Stimulated activated memory B cell treated with anti-CD40 and anti-IgM and Interleukin-4, amounts not matched to agents 10 μg/mL and 1 μg/mL and 100 μg/mL, for 72 hours (primary cell): ENCODE measurements at places on chromosomes 12 and 14.
A peak's percentile ranks its signal among the peaks of the same experiment; 100 is the strongest.

DNA sequence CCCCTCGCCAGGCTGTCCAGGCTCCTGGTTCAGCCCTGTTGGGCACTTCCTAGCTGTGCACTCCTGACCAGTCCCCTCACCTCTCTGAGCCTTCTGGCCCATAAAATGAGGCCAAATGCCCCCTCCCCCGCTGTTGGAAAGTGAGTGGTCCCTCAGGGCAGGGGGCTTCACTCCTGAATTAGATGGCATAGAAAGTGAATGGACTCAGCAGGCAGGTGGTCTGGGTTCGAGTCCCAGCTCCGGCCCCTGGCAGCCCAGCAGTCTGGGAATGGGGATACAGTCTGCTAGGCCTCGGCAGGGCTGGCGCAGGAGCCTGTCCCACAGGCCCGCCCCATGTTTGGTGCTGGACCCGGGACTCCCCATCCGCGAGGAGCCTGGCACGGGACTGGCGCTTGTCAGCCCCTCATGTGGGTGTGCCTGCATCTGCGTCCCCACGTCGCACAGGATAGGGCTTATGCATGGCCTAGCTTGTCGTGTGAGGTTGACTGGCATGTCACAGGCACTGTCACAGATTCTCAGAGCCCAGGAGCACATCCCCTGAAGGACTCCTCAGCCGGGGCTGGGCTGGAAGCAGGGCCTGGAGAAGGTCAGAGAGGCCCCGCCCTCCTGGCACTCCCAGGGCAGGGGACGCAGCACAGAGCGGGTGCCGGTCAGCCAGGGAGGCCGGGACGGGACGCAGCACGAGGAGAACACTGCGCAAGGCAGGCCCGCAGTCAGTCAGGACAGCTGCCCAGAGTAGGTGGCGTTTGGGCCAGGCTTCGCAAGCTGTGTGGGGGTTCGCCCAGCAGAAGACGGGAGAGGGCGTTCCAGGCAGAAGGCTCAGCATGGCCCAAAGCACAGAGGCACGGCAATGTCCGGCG, 40.5 kb downstream of the DIO3 start:
- no peak overlapping the region for H3K4me3 ChIP-seq
- H3K36me3 ChIP-seq = no peaks in the 10 kb centered on the region
- ATAC-seq = peak; percentile 21
- H3K27me3 ChIP-seq = peaks cover 39% of the 10 kb centered on the region
- no peak overlapping the region for H3K27ac ChIP-seq
- H3K4me1 ChIP-seq = peaks cover 9% of the 10 kb centered on the region

GRCh38 chr14:35556548-35556947, 22.6 kb downstream of the INSM2 start:
- H3K27me3 ChIP-seq = no peaks in the 10 kb centered on the region
- H3K4me1 ChIP-seq = no peaks in the 10 kb centered on the region
- H3K36me3 ChIP-seq = no peaks in the 10 kb centered on the region

GRCh38 chr14:93536945-93537344, 106.2 kb downstream of the UNC79 start:
- no peaks in the 10 kb centered on the region for H3K27me3 ChIP-seq
- H3K36me3 ChIP-seq = no peaks in the 10 kb centered on the region
- peaks cover 26% of the 10 kb centered on the region for H3K4me1 ChIP-seq
- ATAC-seq = no peak
- H3K4me3 ChIP-seq = no peak overlapping the region

DNA sequence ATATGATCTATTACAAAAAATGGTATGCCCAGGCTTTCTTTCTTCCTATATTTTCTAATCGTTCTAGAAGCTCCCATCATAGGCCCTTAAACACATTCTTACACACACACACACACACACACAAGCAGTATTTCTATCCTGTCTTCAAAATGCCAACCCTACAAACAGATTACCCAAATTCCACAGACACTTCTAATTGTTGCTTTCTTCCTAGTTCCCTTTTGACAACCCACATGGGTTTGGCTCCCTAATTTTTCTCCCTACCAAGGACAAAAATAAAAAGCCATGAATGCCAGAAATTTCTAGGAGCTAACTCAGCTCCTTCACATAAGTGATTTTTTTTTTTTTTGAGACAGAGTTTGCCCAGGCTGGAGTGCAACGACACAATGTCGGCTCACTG, 60.3 kb upstream of the NTF3 start:
- H3K27me3 ChIP-seq = no peaks in the 10 kb centered on the region
- no peaks in the 10 kb centered on the region for H3K4me1 ChIP-seq
- H3K4me3 ChIP-seq = no peak overlapping the region

DNA sequence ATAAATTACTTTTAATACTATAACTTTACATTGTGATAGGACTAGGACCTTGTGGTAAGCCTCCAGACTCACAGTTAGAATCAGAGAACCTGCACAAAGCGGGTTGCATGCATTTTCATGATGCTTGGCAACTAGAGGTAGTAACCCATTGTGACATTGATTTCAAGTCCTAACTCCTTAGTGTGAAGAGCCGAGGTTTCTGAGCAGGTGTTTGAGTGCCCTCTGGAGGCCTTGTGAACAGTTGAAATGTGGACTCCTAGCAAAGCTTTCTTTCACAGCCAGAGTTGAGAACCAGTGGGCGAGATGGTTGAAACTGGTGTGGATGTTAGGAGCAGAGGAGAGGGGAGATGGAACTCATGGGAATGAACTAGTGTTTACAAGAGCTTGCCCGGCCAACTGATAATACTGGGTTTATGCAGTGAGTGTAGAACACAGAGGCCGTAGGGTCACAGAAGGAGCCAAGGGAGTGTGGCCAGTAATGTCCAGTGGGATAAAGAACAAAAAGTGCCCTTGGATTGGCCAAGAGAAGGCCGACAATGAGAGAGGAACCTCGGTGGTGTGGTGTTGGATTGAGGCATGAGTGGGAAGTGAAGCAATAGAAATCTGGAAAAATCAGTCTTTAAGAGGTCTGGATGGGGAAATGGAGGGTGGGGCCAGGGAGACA, 10.9 kb downstream of the ZNF664 start:
- H3K4me3 ChIP-seq = no peak overlapping the region
- H3K27ac ChIP-seq = peak overlapping the region; percentile 3
- H3K36me3 ChIP-seq = peaks cover 35% of the 10 kb centered on the region
- no peaks in the 10 kb centered on the region for H3K27me3 ChIP-seq

GRCh38 chr14:100850841-100851585, 25.1 kb downstream of the MEG3 start:
- H3K4me1 ChIP-seq = no peaks in the 10 kb centered on the region
- no peak overlapping the region for H3K27ac ChIP-seq
- no peak overlapping the region for H3K4me3 ChIP-seq

DNA sequence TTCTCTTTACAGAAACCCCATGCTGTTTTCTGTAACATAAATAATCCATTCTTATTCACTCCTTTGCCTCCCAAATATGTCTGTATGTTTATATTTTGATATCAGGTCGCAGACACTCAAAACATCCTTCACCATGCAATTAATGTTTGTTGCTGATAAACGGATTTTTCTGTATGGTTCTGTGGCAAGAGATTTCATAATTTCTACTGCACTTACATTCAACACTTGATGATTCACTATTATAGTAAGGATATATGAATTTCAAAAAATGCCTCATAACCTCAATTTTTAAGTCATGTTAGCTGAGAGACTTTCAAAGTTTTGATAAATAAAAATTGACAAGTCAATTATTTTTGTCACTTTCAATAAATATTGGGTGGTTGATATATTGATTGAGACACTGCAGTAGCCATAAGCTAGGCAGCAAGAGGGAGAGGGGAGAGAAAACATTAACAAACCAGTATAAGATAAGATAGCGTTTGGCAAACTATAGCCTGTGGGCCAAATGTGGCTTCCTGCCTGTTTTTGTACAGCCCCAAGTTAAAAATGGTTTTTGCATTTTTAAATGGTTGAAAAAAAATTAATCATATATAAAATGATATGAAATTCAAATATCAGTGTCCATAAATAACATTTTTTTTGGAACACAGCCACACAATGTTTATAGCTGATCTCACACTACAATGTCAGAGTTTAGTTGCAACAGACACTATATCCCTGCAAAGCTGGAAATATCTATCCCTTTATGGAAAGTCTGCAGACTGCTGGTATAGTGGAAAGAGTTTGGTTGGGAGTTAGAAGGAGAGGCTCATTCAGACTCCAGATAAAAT, 18.3 kb downstream of the ALDH6A1 start:
- H3K36me3 ChIP-seq = peaks cover 48% of the 10 kb centered on the region
- no peaks in the 10 kb centered on the region for H3K4me1 ChIP-seq
- H3K27ac ChIP-seq = no peak overlapping the region
- no peaks in the 10 kb centered on the region for H3K27me3 ChIP-seq
- H3K4me3 ChIP-seq = no peak overlapping the region
